LHCN-M2 (cell line): ENCODE measurements at places on chromosomes 11 and 22. TPM values are rescaled to one million over a fixed set of nuclear protein-coding genes. Genes with fewer than 3 reads are reported as not detected.
A peak's percentile ranks its signal among the peaks of the same experiment; 100 is the strongest.

OR2AT4 gene
- not detected in 2 replicates for total RNA-seq

NOX4 gene
- total RNA-seq, result 2.2 TPM in 1 of 2 replicates, not detected in the other

- DNase-seq, result no peak
Observed at GRCh38 chr11:29162491-29162890, 854.3 kb downstream of the KCNA4 start.

DNA sequence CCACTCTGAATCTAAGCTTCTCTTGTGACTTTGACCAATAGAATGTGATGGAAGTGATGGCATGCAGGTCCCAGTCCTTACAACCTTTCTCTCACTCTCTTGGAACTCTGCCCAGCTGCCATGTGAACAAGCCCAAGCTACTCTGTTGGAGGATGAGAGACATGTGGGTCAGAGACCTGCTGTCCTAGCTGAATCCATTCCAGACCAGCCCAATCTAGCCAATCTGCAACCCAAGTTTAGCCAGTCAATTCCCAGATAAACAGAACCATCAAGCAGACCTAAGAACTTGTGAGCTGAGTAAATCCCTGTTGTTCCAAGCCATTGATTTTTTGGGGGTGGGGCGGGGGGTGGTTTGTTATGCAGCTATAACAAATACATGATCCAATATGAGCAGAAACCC is 69.2 kb upstream of the GRK3 start:
- peak; percentile 15 for DNase-seq

RASL10A gene
- 0.06 TPM in 1 of 2 replicates, not detected in the other for total RNA-seq

DNA sequence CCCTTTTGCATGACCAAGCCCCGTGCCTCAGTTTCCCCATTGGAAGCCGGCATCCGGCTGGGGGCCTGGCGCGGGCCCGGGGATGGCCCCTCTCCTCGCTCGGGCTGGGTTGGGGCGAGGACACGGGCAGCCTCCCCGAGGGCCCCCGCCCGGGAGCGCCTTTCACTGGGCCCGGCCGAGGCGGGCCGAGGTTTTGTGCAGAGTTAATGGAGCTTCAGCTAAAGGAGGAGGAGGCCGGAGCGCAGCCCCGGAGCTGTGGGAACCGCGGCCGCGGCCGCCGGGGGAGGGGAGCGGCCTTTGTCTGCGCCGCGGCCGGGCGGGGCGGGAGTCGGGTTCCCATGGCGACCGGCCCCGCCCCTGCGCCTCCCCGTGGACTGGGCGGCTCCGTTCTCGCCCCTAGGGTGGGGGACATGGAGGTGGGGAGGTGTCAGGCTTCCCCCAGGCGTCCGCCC is 1.4 kb upstream of the MAPK11 start:
- DNase-seq, result peak; percentile 41

DNA sequence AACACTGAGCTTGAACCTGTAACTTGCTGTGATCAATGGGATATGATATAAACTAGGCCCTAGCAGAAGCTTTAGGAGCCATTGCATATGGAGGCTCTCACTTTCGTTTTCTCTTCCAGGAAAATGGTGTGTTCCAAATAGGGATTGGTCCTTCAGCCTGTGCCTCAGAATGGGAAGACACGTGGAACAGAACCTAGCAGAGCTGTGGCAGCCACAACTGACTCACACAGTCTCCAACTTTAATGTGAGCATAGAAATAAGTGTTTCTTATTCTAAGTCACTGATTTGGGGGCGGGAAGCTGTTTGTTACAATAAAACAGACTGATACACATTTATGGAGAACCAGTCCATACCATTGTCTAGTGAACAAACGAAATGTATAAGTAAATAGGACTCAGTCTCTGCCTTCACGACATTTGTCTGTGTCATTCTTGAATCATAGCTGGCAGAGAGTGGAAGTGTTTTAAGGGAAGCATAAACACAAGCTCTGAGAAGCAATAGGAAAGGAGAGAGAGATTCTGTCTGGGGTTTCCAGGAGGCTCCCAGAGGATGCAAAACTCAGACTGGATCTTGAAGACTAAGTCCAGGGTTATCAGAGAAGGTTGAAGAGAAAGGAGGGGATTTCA is 97.3 kb downstream of the GALNT18 start:
- peak; percentile 21 for DNase-seq

GRCh38 chr22:48566741-48567140 is 1260.9 kb downstream of the BRD1 start:
- no peak for DNase-seq

NXPE2 gene
- total RNA-seq, result 0.11 and 0.13 TPM in 2 replicates

DNA sequence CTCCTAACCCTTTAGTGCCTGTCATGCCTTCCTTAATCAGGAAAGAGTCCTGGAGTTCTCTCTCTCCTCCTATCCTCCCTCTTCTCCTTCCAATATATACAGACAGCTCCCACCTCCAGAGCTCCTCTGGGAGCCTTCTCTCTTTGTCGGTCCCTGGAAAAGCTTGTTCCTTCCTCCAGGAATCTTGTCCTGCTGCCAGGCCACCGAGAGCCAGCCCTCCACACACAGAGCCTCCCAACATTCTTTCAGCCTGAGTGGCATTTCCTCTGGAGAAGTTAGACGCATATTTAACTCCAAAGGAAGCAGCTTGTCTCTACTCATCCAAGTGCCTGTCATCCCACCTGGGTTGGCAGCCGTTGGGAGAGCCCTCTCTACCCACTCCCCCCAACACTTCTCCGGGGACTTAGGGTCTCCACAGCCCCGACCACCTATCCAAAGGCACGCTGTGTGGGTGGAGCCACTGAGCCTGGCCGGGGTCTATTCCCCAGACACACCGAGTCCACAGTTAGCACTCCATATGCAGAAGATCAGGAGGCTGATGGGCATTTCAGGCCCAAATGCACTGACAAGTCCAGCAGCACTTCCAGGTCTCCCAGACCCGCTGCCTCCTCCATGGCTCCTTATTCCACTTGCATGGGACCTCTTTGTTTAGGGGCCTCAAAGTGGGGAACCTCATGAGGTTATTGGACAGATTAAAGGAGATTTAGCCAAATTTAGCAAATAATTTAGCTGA is 31.1 kb downstream of the DKK3 start:
- peak; percentile 96 for DNase-seq

DNA sequence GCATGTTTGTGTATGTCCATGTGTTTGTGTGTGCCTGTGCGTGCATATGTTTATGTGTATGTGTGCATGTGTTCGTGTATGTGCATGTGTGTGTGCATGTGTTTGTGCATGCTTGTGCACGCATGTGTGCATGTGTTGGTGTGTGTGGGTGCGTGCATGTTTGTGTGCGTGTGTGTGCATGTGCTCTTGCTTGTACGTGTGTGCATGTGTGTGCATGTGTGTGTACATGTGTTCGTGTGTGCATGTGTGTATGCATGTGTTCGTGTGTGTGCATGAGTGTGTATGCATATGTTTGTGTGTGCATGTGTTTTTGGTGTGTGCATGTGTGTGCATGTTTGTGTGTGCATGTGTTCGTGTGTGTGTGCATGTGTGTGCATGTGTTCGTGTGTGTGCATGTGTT is 63.4 kb downstream of the TSPAN18 start:
- no peak for DNase-seq

PLAAT5 gene
- not detected in 2 replicates for total RNA-seq

DNA sequence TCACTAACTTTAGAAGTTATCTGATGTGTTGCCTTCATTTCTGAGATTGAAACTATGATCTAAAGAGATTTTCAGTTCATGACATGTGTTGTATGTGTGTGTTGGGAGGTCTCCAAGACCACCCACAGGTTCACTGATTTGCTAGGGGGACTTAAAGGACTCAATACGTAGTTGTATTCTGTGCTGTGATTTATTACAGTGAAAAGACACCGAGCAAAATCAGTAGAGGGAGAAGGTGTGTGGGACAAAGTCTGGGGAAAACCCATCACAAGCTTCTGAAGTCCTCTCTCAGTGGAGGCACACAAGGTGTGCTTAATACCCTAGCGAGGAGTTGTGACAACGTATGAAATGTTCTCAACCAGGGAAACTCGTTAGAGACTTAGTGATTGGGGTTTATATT is 35.6 kb downstream of the RNF169 start:
- no peak for DNase-seq

DNA sequence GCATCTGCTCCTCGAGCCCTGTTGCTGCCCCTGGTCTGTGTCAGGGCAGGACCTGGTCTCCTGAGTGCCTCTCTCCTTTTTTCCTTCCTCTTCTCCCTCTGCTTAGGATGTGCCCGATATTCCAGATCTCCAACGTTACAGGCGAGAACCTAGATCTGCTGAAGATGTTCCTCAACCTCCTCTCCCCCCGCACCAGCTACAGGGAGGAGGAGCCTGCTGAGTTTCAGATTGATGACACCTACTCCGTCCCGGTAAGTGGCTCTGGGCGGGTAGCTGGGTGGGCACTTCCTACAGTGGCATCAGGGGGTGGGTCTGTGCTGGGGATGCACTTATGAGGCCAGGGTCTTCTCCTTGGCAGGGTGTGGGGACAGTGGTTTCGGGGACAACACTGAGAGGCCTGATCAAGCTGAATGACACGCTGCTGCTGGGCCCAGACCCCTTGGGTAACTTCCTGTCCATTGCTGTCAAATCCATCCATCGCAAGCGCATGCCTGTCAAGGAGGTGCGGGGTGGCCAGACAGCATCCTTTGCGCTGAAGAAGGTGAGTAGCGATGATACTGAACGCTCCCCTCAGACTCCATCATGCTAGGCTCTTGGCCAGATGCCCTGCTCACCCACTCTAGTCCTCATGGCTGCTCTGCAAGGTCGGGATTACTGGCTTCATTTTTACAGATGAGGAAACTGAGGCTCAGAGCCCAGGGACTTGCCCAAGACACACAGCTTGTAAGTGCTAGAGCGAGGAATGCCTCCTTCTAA is 20.3 kb downstream of the GTPBP1 start:
- no peak for DNase-seq

DNA sequence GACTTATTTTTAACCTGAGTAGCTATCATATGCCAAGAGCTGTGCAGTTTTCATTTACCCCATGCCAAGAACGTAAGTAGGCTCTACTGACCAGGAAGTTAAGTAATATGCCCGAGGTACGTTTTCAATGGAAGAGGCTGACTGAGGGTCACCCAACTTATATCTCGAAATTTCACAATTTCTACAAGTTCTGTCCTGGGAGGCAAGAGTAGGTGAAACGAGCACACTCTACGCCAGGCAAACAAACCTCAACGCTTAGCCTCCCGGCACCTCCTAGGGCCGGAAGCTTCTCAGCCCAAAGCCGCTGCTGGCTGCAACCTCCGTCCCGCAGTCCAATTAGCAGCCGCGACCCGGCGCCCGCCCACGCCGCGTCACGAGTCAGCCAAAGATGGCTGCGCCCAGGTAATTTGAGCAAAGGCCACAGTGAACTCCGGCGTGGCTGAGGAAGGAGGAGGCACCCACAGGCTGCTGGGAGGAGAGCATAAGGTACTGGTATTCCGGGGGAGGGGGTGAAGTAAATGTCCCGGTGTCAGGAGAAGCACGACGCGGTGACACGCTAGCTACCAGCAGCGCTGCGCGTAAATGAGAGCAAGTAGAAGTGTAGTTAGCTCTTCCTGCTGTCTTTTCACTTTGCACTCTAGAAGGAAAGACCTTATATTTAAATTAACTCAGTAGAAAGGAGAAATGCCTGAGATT is at the start of gene TMEM126A:
Gene TMEM126A, plus strand, starts transcription at position 364 of the 696 bp plus-strand sequence. CDS start 2,289 bp downstream, outside the sequence.
- DNase-seq, result peak; percentile 77

DNA sequence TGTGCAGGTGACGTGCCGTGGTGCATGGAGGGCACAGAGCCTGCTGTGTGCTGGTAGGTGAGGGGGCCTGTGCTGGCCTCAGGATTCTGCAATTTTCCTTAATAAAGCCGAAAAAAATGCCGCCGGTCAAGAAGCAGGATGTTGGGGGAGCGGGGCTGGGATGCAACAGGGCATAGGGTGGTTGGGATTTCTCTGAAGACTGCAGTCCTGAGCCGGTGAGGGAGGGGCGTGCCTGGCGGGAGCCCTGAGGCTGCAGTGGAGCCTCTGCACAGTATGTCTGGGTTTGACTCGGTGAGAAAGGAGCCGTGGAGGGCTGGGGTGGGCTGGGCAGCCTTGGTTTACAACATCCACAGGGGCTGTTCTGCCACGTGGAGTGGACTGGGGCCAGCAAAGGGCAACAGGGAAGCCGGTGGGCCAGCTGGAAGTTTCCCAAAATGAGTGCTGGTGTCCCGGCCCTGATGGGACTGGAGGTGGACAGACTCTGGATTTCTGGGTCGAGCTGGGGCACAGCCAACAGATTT is 1.3 kb downstream of the CDHR5 start:
- DNase-seq, result no peak

DNA sequence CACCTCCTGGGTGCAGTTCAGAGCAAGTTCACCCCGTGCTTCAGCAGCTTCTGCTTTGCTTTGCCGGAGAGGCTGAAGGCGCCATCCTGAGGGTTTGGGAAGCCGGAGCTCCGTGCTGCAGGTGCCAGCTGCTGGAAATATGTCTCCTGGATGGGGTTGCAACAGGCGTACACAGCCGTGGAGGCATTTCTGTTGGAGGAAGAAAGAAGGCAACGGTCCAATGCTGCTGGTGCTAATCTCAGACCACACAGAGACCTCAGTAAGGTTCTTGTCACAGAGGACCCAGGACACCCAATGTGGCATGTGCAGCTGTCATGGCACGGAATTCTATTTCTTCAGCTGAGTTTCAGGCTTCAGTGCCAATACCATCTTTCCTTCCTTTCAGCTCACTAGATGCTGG is 24.2 kb downstream of the ASPHD2 start:
- no peak for DNase-seq

- no peak for DNase-seq
Observed at GRCh38 chr11:110074499-110074898, 18.7 kb upstream of the ZC3H12C start.

- no peak for DNase-seq
Observed at GRCh38 chr22:44554411-44554810, 56.4 kb upstream of the RTL6 start.

DNA sequence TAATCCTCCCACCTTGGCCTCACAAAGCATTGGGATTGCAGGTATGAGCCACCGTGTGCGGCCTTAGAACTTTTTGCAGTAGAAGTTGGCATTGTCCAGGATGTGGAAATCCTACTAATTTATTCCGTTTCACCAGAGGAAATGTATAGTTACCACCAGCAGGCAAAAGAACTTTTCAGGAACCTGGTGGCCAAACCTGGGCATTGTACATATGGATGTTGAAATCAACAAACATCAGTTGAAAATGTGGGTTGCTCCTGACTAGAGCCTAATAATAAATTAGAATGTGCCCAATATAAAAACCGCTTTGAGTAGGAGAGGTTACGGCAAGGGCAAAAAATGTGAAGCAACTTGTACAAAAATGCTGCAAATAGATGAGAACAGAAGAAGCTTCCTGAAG is 40.7 kb upstream of the XBP1 start:
- no peak for DNase-seq

- DNase-seq, result no peak
Observed at GRCh38 chr22:28986366-28986765, 75.3 kb downstream of the C22orf31 start.

DNA sequence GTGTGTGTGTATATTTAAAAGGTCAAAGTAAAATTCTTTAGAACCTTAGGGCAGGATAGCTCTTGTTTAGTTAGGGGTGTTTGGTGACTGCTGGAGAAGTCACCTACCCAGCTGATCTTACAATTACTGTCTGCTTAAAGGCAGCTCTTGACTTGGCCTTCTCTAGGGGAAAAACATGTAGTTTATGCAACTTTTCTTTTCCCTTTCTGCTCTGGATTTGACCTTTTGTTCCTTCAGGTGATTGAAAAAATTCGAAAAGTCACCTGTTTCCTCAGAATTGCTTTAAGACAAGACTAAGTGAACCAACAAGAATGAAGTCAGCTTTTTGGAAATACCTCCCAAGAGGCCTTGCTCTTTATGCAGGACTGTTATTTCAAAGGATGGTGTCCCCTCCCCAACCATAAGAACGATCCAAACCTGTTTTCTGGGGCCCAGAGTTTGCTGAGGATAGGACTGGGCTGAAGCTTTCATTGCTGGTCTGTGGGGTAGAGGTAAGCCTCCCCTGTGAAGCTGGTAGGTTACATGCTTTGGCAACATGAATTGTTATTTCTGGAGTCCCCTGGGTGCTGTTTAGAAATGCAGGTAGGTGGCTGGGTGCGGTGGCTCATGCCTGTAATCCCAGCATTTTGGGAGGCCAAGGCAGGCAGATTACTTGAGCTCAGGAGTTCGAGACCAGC is 111.2 kb downstream of the PTPRJ start:
- no peak for DNase-seq
